Spleen (tissue), 13 donors: ENCODE measurements at places on chromosomes 4 and X. TPM values are rescaled to one million over a fixed set of nuclear protein-coding genes. Genes with fewer than 3 reads are reported as not detected.
A peak's percentile ranks its signal among the peaks of the same experiment; 100 is the strongest.

DNA sequence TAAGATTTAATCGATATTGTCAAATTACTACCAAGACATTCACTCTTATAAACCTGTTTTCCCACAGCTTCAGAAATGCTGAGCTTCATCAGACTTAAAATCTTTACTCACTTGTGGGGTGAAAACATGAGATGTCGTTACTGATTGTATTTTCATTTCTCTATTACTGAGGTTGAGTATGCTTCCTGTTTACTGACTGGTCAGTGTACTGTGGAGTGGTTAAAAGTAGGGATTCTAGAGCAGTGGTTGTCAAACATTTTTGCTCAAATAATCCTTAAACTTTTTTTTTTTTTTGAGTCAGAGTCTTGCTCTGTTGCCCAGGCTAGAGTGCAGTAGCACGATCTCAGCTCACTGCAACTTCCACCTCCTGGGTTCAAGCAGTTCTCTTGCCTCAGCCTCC lies 50.3 kb downstream of the NSUN7 start:
- DNase-seq: no peak

MAP3K15 gene
- polyA plus RNA-seq: 3.9 TPM

DNA sequence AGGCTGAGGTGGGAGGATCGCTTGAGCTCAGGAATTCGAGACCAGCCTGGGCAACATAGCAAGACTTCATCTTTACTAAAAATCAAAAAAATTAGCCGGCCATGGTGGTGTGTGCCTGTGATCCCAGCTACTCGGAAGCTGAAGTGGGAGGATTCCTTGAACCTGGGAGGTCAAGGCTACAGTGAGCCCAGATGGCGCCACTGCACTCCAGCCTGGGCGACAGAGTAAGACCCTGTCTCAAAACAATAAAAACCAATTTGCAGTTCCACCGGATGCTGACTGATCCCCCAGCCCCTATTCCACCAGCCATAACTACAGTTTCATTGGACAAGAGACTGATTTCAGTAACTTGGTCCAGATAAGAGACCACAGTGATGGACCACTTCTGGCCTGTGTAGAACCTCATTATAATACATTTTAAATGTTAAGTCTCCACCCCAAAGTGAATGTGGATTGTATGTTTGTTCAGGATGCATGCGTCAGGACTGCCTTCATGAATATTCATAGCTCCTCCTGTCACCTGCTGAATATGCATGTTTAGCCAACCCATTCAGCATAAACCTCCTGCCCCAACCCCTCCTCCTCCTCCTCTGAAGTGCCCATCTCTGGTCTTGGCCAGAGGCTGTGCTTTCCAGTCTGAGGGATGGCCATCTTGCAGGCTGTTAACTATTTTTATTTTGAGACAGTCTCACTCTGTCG lies 2.3 kb upstream of the SLBP start:
- DNase-seq: peak; percentile 38

DNA sequence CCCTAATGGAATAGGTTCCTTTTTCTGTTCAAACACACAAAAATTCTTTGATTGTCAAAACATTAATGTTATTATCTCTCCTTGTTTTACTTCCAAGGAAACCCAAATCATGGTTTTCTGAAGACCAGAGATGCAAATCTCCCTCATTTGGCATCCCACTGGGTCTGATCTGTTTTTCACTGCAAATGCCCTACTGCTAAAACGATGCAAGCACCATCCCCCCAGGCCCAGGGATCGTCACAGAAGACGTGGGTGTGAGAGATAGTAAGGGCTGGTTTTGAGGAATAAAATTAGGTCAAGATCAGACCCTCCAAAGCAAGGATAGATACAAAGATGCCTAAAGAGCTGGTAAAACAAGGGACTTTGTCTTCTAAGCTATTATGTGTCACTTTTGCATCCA lies 33.6 kb downstream of the GSPT2 start:
- no peak for DNase-seq

DNA sequence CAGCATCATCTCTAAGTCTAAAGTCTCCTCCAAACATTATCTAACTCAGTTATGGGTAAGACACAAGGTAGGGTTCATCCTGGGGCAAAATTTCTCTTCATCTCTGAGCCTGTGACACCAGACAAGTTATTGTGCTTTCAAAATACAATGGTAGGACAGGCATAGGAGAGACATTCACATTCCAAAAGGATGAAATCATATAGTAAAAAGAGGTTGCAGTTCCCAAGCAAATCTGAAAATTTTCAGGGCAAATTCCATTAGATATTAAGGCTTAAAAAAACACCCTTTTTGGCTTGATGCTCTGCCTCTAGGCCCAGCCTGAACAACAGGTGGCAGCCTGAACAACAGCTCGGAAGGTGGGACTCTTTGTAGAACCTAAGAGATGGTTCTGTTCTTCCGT lies 448.3 kb upstream of the SLIT2 start:
- no peak for DNase-seq

SUPT20HL1 gene
- polyA plus RNA-seq: not detected

DNA sequence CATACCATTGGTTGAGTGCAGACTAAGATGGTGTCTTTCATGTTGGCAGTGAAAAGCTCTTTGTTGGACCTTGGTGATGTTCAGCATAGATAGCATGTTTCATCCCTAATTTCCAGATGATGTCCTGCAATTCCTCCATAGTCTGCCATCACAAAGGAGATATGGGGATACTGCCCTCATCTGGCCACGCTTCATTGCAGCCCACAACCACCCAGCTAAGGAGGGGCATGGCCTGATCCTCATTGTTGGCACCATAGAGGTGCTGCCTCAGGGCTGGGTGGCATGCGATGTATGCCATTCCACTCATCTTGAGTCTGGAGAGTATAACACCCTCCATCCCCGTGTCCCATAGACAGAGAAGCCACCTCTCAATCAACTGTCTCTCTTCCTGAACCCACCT lies 31.5 kb upstream of the NUDT6 start:
- no peak for DNase-seq

DNA sequence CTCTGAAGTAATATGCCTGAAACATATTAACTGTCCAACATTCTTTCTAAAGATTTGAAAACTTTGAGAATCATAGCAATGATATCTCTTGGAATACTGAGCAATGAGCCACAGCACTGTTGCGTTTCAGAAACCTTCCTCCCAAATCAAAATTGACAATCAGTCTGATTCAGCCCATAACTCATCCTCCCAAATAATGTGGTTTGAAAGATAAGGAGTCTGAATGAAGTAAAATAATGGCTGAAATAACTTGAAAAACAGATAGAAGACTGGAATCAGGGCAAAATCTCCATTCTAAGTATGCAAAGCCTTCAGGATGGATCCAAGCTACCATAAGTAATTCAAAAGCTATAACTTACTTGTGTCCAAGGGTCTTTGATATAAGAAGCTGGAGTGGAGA lies 98.6 kb upstream of the PLS3 start:
- DNase-seq: no peak

DNA sequence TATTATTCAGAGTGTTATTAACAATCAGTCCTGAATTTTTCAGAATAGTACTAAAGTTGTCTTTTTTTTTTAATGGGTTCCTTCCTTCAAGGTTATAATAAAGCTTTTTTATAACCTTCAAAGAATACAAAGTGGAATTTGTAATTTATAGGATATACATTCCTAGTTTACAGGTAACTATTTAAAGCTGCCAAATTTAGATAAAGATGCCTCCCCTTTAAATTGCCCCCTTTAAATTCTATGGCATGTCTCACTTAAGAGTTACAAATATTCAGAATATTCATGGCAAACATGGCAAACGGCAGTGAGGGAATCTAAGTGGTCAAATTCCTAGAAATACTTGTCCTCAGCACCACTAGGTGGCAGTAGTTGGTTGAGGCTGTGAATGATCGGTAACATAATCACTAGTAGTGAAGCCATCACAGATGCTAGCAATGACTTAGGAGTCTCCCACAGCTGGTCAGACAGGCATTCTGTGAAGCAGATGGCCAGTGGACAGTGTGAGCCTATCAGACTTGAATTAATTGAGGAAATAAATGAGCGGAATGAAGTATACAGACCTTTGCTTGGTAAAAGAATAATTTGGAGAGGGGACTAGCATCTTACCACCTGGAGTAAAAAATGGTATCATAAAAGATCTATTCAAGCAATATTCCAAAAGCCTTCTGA lies 86.4 kb downstream of the CBR4 start:
- DNase-seq: no peak

MSANTD1 gene
- 0.41 TPM for polyA plus RNA-seq

GRCh38 chr4:173919196-173919595 lies 364.3 kb downstream of the FBXO8 start:
- DNase-seq: no peak

WAS gene
- 53.5 TPM for polyA plus RNA-seq

MEPE gene
- polyA plus RNA-seq: not detected

DNA sequence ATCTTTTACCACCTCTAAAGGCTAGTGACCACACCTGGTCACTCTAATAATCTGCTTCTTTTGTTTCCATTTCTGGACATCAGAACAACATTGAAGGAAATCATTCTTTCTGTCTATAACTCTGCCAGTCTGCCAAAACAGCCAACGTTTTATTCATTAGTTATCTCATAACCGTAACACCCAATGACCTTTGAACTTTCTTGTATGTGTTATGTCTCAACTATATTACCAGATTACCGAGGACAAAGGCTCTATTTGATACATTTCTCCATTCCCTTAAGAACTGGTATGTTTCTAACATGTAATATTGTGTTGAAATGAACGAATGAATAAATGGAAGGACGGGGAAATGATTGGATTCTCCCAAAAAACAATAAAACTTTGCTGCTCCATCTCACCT lies 152.7 kb downstream of the GABRB1 start:
- DNase-seq: no peak

DNA sequence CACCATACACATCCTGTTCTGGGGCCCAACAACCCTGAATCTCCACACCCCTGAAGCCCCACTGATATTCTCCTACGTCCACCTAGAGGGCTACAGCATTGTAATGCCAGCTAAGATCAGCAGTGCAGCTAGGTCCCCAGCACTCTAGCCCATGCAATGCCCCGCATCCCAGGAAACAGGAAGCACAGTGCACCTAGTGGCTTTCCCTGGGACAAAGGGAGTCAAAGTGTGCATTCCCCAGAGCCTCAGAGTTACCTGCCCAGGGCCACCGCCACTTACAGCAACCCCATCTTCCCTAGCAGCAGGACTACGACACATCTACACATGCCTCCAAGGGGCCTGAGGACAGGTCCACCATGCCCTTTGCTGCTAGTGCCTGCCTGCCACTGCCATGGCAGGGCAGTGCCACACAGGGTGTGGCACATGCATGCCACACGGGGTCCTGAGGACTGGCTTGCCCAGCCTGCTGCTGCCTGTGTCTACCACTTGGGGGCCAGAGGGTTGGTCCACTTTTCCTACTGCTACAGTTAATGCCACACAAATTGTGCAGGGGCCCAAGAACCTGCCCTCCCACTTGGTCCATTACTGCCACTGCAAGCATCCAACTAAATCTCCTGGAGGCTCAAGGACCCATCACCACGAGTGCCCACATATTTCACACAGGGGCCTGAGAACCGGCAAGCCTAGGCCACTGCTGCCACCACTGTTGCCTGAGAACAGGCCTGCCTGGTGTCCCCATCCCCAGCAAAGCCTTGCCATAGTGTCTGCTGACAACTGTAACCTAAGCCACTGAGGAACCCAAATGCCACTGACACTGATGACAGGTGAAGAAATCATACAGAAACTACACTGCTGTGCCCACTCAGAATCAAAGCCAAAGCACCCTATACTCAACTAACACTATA lies 23.7 kb downstream of the TLR6 start:
- no peak for DNase-seq

GRCh38 chr4:25767877-25768725 lies 94.7 kb downstream of the SEL1L3 start:
- DNase-seq: no peak

PABPC1L2A gene
- polyA plus RNA-seq: not detected

- DNase-seq: no peak
These were observed 20.7 kb downstream of the QDPR start for GRCh38 chr4:17491196-17491595.
